ENCODE measurements at places on chromosomes 2 and 18. TPM values are rescaled to one million over a fixed set of nuclear protein-coding genes. Genes with fewer than 3 reads are reported as not detected.

DNA sequence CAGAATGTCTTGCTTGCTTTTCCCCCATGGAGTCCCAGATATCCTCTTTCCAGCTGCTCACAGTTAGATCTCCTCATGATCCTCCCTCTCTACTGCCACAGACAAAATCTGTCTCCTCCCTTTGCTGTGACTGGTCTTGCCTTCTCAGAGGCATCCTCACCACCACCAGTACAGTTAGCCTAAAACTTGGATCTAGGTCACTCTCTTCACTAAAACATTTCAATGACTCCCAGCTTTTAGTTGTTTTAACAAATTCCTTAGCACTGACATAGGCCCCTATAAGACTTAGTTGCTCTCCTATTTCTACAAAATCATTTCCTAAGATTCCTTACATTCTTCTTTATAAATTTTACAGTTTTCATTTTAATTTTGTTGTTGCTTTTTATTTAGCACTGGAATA, 734.2 kb upstream of the CHAC2 start:
- no peak for DNase-seq

DNA sequence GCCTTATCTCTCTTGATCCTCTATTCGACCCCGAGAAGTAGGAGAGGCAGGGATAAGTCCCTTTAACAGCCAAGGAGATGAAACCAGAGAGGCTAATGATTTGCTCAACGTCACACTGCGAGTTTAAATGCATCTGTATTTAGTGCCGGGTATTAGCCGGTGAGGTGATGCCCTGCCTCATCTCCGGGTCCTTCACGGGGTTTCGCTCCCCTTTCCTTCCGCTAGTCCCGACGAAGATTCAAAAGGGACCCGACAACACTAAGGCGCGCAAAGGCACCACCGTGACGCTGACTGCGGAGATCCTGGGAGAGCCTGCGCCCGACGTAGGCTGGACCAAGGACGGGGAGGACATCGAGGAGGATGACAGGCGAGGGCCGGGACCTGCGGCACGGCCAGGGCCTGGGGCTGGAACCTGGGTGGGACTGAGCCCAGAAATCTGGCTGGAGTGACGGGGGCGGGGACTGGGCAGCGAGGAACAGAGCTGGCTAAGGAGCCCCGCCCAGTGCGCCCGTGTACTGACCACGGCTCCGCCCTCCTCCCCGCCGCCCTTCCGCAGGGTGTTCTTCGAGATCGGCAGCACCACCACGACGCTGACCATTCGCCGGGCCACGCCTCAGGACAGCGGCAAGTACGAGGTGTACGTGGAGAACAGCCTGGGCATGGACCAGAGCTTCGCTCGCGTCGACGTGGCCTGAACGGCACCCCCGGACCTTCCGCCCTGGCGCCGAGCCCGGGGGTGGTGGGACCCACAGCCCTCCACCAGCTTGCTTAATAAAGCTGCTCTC, 1.0 kb upstream of the GMPPA start:
- peak; percentile 63 for DNase-seq

- DNase-seq: no peak
These were observed 3.1 kb downstream of the B3GNT7 start for GRCh38 chr2:231398585-231398984.

DNA sequence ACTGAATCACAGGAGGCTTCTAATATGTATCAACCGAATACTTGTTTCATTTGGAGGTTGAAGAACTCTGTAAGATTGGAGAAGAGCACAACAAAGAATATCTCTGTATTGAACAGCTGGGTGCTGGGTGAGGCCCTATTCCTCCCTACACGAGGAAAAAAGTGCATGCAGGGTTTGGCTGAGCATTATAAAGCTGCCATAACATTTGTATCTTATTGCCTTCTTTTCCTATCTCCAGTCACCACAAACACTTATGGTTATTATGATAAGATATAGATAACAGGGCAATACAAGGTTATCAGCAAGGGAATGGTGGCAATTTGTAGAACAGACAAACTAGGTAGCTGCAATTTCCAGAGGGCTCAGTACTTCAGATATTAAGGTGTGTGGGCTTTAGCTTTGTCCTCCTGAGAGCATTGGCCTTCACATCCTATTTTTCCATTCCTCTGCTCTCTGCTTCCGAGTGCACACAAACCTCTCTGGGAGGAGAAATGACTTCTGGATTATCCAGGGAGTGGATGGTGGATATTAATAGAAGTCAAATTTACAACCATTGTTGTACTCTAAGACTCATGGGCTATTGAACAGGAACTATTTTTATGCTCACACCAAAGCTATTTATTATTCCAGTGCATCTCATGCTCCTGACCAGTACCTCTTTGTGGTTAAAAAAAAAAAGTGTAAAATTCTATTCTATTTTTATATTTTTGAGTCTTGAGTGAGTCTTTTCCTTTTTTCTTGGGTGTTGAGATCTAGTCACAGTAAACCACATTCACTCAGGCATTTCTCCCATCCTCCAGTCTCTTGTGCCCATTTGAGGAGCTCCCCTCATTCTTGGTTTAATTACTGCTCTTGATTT, 248.4 kb downstream of the ETAA1 start:
- DNase-seq: no peak

GRCh38 chr2:60989259-60989658, 28.3 kb upstream of the PEX13 start:
- no peak for DNase-seq

DNA sequence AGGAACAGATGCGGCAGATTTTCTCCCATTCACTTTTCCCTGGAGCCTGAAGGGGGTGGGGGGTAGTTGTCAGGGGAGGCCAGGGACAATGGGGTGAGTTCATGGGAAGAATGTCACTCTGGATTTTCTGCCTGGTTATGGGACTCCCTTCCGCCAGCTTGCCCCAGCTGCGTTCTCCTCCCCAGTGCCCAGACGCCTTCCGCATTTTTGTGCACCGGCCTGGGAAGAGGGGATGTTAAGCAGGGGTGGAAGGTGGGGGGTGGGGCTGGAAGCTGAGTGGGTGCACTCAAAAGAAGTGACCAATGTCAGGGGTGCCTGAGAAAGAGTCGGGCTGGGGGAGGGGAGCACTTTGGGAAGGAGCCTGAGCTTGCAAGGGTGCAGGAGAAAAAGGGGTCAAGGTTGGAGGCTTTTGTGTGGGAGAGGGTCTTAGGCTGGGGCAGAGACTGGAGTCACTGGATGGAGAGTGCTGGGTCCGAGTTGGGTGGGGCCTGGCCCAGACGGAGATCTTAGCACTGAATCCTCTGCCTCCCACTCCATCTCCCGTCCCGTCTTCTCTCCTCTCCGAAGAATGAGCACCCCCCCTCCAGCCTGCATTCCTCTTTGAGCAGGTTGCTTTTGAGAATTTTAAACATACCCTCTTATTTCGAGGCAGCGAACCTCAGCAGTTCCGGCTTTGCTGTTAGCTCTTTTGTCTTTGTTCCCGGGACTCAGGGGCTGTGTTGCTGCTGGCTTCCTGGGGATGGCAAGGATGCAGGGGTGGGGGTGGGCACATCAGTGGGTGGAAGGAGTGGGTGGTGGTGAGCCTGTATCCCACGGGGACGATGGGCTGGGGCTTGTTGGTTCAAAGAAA, 2.7 kb downstream of the IGFBP2 start:
- DNase-seq: no peak

- DNase-seq: no peak
These were observed 99.9 kb downstream of the CLIP4 start for GRCh38 chr2:29215073-29215472.

DNA sequence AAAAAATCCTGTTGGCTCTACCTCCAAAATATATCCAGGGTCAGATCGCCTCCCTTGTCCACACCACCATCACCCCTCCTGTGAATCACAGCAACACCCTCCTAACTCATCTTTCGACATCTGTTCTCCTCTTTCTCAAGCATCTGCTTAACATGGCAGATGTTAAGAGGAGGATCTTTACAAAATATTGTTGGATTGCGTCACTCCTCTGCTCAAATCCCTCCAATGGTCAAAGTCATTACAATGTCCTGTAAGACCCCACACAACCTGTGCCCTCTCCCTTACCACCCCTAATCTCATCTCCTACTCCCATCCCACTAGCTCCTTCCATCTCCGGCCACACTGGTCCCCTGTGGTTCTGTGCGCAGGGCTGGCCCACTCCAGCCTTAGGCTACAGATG, 36.8 kb upstream of the GBX2 start:
- DNase-seq: no peak

GRCh38 chr2:66317268-66317890, 117.5 kb upstream of the MEIS1 start:
- DNase-seq: no peak

GRCh38 chr18:48800876-48801727, 149.7 kb downstream of the SMAD7 start:
- peak; percentile 27 for DNase-seq

DNA sequence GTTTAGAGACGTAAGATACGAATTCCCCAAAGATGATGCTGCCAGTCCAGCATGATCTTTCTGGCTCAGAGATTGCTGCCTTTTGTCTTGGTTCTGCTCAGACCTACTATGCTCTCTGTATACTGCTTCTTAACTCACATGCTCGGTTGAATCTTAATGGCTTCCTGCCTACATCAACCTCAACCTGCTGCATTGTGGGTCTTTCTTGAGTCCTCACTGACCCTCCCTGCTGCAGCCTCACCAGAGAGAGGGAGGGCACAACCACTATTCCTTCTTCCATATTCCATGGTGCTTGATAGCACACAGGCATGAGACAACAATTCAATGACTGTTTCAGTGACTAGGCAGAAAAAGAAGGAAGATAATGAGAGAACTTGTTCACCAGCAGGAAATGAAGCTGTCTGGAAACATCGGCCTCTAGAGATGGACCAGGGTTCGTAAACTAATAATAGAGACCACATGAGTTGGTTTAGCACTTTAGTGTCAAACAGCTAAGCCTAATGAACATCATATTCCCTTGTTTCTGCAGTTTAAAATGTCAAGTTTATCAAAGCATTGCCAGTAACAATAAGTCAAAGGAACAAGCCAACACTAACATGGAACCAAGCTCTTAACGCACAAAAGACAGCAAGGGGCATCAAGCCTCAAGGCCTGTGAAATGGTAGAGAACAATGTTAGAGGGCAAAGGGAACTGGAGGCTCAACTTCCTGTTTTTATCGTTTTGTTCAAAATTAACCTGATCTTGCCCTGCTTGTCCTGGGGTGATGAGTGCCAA, 333.9 kb downstream of the PDE11A start:
- DNase-seq: no peak

GRCh38 chr18:5851998-5852397, 43.3 kb downstream of the TMEM200C start:
- DNase-seq: no peak

DNA sequence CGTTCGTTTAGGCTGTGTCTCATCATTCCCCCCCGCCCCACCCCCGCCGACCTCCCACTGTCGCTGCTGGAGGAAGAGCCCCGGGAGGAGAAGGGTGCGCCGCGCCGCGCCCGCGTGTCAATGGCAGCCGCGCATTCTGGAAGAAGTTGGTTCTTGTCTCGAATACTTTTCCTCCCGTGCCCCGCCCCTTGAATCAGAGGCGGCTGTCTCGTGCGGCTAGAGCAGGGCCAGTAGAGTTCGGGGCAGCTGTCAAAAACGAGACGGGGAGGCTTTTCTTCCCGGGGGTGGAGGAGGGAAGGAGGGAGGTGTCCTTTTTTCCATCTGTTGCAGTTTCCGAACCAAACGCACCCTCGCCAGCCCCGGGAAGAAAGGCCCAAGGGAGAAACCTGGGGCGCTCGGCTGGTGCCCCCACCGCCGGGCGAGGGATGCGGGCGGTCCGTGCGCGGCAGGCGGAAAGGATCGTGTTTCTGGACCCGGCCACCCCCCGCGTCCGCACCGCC, 410 bp upstream of the TGIF1 start:
- DNase-seq: peak; percentile 73

DNA sequence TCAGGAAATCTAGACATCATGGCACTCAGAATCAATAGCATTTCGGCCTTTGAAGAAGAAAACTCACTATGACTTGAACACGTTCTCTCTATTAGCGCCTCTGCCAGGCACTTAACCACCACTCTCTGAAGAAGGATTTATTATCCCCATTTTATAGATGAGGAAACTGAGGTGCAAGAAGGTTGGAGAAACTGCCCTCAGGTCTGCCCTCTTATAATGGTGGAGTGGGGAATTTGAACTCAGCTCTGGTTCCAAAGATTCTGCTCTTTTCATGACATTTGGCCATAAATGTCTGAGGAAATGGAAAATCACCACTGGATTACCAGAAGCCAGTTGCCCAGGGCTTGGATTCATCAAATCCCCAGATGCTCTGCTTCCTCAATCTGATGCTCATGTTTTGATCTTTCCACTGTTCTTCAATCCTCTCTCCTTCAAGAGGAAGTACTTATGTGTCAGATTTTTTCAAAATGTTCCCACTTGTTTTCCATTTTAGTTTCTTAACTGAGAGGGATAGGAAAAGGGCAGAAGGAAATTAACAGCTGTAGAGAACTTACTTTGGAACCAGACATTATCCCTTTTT, 68.1 kb downstream of the ANTXR1 start:
- DNase-seq: no peak

GRCh38 chr18:59959073-59959472, 59.3 kb downstream of the PMAIP1 start:
- no peak for DNase-seq

DNA sequence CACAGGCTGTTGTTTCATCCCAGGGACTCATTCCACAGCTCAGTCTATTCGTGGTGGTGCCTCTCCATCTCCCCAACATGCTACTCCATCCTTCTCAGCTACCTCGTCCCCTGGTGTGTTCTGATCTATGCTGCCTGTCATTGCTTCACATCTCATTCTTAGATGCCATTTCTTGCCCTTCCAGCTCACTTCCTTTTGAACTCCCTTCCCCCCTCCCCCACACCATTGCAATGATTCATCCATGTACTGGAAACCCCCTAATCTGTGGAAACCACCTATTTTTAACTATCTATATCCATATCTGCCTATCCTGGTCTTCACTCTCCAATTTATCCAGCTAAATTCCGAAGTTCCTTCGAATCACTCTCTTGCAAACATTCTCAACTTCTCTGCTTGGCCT, 65.7 kb upstream of the PARD3B start:
- DNase-seq: no peak

GRCh38 chr2:84527137-84528129, 11.1 kb downstream of the DNAH6 start:
- no peak for DNase-seq

GRCh38 chr2:193566276-193566675, 1371.5 kb upstream of the TMEFF2 start:
- no peak for DNase-seq

- DNase-seq: no peak
These were observed 30.9 kb downstream of the MREG start for GRCh38 chr2:215982465-215982875.

DNA sequence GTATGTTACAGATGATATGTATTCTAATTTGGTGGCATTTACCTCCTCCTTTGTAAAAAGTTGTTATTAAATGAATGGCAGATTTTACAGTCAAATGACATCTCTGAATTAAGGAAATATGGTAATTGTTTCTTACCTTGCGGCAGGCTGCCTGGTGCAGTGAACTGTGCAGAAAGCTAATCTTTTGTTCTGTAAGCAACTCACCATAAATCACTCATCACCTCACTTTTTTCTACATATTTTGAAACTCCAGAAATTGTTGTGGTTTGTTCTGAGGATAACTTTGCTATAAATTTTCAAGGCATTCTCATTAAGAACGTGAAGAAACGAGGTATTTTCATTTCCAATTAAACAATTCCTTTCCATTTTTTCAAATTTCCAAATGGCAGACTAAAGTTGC, 52.7 kb downstream of the ST6GAL2 start:
- DNase-seq: no peak

EPC2 gene
- 45.2 TPM for total RNA-seq

CNDP1 gene
- not detected for total RNA-seq

SLC14A1 gene
- total RNA-seq: 3.1 TPM

CCT7 gene
- total RNA-seq: 243 TPM

SPC25 gene
- 35.6 TPM for total RNA-seq

KCNE4 gene
- not detected for total RNA-seq

AOX1 gene
- not detected for total RNA-seq

DLGAP1 gene
- total RNA-seq: not detected

C2orf92 gene
- total RNA-seq: 6.9 TPM

SIX3 gene
- total RNA-seq: not detected

TMEM247 gene
- total RNA-seq: not detected

CRYGC gene
- total RNA-seq: not detected

CFLAR gene
- total RNA-seq: 140 TPM

All from activated naive CD8-positive, alpha-beta T cell treated with anti-CD3 and anti-CD28 coated beads, Interleukin-2, amount 10 ng/mL, durations not matched to agents 7 days and 5 days (primary cell).